Frontal cortex (tissue), 4 donors: ENCODE measurements at places on chromosomes 4 and X. TPM values are rescaled to one million over a fixed set of nuclear protein-coding genes. Genes with fewer than 3 reads are reported as not detected.

The CC2D2A gene
- total RNA-seq: 18.8 TPM

The FAM90A26 gene
- total RNA-seq: not detected

The INTU gene
- total RNA-seq: 26.9 TPM

The UCP1 gene
- 0.41 TPM for total RNA-seq

The MTNR1A gene
- not detected for total RNA-seq

The SMR3B gene
- not detected for total RNA-seq

The IL3RA gene
- 1.2 TPM for total RNA-seq

The GRSF1 gene
- 47.3 TPM for total RNA-seq

The ADH1C gene
- not detected for total RNA-seq

The HAND2 gene
- not detected for total RNA-seq

The CCNA2 gene
- total RNA-seq: 6.9 TPM

The PPP3CA gene
- total RNA-seq: 196 TPM

The GPR50 gene
- not detected for total RNA-seq

The STAP1 gene
- not detected for total RNA-seq

The SOWAHD gene
- 0.82 TPM for total RNA-seq

The SNCA gene
- 98.6 TPM for total RNA-seq

The LIMCH1 gene
- 140 TPM for total RNA-seq

The TEX13D gene
- not detected for total RNA-seq
